Stimulated activated CD4-positive, alpha-beta T cell treated with anti-CD3 and anti-CD28 coated beads, Interleukin-4, amount 100 ng/mL, for 1 hour (primary cell): ENCODE measurements at places on chromosomes 3 and 15.

- DNase-seq: no peak
Measured at GRCh38 chr15:96177279-96177678, 153.2 kb upstream of the NR2F2 start.

DNA sequence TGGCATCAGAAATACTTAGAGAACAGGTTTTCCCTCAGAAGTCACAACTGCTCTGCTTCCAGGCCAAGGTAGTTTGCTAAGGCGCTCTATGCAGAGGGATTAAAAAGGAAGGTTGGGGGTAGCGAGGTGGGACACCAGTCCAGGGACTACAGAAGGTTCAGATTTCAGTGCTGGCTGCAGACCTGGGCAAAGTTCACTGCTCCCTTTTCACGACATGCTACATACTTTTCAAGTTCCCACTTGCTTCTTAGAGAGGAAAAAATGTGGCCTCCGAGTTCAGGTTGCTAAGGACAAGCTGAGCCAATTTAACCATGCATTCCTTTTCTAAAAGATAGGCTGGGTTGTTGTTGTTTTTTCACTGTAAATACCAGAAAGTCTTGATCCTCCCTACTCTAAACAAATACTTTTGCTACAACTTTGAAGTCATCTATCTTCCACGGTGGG, 158.6 kb upstream of the NR2F2 start:
- DNase-seq: no peak

GRCh38 chr15:53658827-53659555, 100.5 kb downstream of the WDR72 start:
- DNase-seq: no peak

DNA sequence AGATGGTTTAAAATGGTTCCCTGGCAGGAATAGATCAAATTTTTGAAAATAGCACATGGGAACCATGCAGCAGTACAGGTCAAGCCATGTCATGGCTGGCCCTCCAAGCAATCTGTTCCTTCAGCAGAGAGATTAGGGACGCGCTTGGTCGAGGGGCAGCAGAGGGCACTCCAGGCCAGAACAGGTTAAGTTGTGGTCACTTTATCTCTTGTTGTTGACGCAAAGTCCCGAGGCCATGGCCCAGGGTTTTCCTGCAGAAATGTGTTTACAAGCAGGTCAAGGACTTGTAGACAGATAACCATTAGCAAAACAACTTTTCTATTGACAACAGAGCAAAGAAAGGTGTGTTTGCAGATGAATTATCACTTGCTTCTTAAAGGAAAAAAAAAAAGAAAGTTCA, 570.0 kb upstream of the NR2F2 start:
- no peak for DNase-seq

- DNase-seq: no peak
Measured at GRCh38 chr15:48924528-48925393, 39.0 kb downstream of the SHC4 start.
